Activated naive CD4-positive, alpha-beta T cell (primary cell): ENCODE measurements at places on chromosomes 16 and 17.
A peak's percentile ranks its signal among the peaks of the same experiment; 100 is the strongest.

GRCh38 chr17:7406235-7406825, 1.3 kb upstream of the NLGN2 start:
- DNase-seq, result no peak

DNA sequence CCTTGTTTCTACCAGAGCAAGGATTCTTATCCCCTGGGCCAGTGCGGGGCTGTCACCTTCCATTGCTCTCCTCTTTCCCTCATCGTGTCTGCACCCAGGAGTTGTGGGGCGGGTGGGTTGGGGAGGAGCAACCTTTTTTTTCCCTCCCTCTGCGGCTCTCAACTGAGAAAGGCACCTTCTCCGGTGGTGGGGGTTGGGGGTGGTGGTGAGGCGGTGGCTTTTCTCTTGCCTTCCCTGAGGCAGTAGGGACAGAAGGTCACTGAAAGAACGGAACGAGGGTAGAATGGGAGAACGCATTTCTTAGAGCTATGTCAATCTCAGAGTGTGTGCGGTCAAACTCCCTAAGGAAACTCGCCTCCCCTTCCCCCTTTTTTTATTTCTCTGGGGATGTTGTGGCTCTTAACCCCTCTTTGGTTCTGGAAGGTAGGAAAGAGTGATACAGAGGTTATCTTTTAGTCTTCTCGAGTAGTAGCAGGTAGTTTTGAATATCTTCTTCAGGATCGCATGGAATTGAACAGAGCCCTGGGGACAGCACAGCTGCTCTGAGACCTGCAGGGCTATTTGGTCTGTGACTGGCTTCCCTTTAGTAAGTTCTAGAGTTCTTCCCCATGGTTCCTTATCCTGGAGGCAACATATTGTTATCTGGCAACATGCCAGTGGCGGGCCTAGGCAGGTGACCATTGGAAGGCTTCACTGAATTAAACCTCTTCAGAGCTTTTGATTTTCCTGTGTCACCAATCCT, 994 bp downstream of the CLTC start:
- DNase-seq, result peak; percentile 7

DNA sequence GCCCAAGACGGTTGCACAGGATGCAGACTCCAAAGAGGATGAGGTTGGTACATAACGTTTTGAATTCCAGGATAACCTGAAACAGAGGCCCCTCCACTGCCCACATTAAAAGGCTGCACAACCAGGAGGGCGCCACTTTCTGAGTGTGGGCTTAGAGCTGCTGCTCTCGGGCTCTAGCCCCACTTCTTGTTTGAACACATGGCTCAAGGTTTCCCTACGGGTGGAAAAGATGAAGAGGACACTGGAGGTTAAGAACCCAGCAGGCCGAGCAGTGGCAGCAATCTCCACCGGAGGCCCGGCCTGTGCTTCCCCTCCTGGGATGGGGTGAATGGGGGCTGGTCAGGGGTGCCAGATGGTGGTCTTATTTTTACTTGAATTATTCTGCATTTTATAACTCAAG, 8.0 kb upstream of the TRAP1 start:
- no peak for DNase-seq

DNA sequence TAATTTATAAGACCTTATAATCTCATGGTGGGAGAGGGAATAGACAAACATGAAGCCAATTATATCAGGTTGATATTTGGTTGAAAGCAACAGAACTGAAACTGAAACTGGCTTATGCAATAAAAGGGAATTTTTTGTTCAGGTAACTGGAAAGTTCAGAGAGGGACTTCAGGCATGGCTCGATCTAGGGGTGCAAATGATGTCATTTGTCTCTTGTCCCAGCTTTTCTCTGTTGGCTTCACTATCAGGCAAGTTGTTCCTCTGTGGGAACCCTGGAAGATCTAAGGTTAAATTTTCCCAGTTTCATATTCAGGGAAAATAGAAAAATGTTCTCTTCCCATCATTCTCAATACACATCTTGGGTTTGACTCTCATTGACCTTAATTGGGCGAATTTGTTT, 59.8 kb downstream of the OTOA start:
- DNase-seq, result no peak

DNA sequence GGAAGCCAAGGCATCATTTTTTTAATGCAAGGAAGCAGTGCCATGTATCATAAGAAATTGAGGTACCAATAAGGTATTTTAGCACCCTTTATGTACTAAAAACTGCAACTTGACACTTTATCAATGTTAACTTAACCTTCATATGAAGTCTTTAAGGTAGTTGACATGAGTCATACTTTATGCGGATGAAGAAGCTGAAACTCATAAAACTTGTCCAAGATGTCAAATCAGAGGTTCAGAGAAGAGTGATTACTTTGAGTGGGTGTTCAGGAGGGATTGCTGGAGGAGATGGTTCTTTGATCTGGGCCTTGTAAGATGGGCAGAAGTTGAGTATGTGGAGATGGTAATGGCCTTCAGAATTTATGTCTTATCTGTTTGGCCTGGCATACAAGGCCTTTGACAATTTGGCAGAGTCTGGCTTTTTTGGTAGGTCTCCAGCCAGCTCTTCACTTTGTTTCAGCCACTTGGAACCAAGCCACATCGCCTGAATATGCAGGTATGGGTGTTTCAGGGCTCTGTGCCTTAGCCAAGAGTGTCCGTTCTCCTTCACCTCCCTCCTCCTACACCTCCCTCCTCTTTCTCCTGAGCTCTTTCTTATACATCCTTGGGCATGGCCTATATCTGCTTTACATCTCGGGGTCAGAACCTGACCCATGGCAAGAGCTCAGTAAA, 23.7 kb downstream of the YPEL2 start:
- no peak for DNase-seq

GRCh38 chr17:33967608-33968349, 287.3 kb upstream of the CCL2 start:
- DNase-seq, result no peak

DNA sequence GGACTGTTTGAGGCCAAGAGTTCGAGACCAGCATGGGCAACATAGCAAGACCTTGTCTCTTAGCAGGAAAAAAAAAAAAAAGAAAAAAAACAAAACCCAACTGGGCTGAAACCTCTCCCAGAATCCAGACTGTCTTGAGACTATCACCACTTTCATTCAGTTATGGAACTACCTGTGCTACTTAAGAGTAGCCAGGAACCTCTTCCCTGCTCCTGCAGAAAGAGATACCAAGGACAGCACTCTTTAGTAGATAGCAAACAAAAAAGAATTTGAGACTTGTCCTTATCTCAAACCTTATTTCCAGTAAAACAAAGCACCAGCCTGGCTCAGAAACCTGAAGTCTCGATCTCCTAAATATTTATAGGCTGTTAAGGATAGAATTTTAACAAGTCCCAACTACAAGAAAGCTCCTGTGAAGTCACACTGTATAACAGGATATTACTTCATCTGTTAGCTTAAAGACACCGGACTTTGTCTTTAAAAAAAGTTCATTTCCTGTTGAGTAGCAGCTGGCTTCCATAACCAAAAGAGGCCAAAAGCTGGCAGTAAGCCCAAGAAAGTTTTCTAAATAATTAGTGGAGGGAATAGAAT, 5.1 kb downstream of the CDR2 start:
- no peak for DNase-seq

GRCh38 chr17:4856271-4856936, 23.3 kb downstream of the MINK1 start:
- DNase-seq, result no peak

DNA sequence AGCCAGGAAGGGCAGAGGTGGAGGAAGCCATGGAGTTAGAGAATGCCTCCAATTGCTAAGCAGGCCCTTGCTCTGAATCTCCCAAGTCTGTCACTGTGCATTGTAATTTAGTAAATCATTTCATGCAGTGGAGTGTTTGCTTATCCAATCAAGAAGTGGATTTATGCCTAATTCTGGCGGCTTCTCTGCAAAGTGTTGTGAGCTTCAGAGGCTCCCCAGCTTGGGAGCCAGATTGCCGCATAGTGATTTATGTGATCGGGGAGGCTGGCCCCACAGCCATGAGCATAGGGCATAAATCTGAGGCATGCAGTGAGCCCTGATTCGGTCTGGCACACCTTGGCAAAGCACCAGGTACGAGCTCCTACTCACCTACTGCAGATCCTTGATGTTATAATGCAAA, 520.8 kb downstream of the HS3ST4 start:
- no peak for DNase-seq

DNA sequence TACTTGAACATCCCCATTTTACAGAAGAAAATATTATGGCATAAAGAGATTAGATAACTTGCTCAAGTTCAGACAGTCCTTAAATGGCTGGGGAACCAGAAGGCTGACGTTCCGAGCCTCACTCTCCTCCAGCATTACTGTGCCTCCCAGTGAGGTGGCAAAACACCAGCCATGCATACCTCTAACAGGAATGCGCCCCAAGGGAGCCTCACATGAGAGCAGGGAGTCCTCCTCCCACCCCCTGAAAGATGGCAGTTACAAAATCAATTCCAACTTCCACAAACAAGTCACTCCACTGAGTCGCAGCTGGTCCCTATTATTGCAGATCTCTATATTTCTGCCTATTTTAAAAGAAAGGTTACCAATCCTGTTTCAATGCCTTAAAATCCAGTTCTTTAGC, 55.5 kb downstream of the ANKFY1 start:
- DNase-seq, result no peak

- DNase-seq, result no peak
Measured at GRCh38 chr16:75053791-75054555, 55.1 kb downstream of the ZNRF1 start.

DNA sequence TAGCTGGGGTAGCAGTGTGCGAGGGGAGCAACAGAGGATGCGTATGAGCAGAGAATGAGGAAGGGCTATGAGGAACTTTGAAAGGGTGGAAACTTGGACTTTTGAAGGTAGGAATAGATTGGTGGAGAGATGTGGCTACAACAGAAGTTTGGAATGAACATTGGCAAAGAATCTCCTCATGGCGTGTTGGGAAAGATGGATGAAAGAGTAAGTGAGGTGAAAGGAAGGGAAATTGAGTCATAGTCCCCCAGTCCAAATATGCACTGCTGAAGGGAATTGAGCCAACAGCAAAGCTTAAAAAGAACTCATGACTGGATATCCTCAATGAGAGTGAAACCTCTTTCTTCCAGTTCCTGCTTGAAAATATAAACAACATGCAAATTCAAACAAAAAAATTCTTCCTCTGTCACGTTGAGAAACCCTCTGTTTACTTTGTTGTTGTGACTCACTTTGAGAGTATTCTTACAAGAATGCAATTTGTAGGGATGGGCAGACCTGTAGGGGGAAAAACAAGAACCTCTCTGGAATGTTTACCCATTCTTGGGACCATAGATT, 313.2 kb upstream of the KCNJ16 start:
- DNase-seq, result no peak

DNA sequence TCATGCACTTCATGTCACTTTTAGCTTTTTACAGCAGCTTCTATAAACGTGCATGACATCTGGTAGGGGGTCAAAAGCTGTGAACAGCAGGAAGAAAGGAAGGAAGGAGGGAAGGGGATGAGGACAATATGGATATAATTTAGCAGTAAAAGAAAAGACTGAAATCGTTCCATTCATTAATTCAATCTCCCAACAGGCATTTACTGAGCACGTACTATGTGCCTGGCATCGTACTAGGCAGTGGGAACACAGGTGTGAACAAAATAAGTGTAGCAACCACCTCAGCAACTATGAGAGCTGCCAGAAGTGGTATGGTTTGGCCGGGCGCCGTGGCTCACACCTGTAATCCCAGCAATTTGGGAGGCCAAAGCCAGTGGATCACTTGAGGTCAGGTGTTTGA, 19.1 kb upstream of the USP7 start:
- no peak for DNase-seq

DNA sequence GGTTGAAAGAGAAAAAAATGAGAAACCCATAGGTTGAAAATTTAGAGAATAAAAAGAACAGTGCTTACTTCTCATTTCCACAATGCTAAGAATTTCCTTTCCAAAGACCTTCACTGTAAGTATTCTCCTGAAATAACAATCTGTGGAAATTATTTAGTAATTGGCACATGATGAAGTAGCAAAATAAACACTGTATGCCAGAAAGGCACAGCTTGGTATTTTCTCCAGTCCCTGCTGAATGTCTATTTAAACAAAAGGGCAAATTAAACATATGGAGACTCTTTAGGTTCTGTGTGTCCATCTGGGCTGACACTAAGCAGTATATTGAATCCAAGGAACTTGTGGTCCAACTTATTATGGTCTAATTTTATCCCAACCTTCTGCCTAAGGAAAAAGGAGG, 46.1 kb downstream of the CHCT1 start:
- DNase-seq, result no peak

GRCh38 chr17:41687828-41688640, 651 bp upstream of the EIF1 start:
- peak; percentile 52 for DNase-seq

- DNase-seq, result no peak
Measured at GRCh38 chr17:58338841-58339754, 10.5 kb upstream of the TSPOAP1 start.

- DNase-seq, result no peak
Measured at GRCh38 chr16:85553436-85554113, 59.5 kb upstream of the GSE1 start.

GRCh38 chr17:38751808-38752307, 683 bp upstream of the PSMB3 start:
- DNase-seq, result peak; percentile 90

GRCh38 chr16:75024594-75024993, 25.8 kb downstream of the ZNRF1 start:
- no peak for DNase-seq

- no peak for DNase-seq
Measured at GRCh38 chr16:69150146-69150865, 17.9 kb downstream of the UTP4 start.

DNA sequence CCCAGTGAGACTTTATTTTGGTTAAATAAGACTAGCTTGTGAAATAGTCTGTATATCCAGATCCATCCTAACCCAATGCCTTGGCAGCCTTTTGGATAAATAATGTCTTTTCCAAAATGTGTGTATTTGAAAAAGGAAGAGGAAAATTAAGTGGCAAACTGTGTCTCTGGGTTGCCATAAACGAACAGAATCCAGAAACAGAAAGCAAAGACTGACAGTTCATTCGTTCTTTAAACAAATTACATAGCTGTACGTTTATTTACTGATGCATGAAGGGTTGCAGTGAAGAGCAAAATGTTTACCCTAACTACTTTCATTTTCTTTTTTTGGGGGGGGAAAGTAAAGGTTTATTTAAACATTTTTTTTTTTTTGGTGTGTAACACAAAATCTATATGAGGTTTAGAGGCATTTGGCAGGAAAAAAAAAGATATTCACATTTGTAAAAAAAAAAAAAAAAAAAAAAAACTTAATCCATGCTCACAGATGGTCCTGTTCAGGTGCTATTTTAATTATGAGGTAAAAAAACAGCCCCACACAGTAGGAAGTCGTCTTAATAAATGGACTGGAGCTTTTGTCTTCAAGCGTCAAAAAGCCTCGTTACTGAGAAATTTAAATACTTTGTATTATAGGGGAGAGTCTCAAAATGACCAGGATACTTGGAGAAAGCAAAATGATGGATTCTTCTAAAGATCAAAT, 245.9 kb downstream of the FTO start:
- no peak for DNase-seq

DNA sequence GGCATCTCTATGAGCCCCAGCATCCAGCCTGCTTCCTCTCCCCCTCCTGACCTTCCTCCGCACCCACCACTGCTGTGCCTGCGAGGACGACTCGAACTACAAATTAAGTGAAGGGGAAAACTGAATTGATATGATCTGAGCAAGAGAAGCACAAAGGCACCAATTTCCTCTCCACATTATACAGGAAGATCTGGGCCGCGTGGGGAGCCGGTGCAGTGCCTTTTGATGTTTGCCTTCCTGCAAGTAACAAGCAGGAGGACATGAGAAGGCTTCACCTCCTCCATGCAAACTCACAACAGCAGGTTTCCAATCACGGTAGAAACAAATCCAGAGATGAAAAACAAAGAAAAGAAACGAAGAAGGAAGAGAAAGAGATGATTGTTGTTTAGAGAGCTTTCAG, 57.8 kb upstream of the MMP2 start:
- no peak for DNase-seq

- no peak for DNase-seq
Measured at GRCh38 chr16:23298290-23298915, 3.7 kb upstream of the SCNN1B start.
